ENCODE measurements at places on chromosomes 16 and 17.
A peak's percentile ranks its signal among the peaks of the same experiment; 100 is the strongest.

GRCh38 chr17:44878627-44879221, 20.5 kb downstream of the EFTUD2 start:
- DNase-seq: no peak

GRCh38 chr17:76404976-76405563, 20.7 kb downstream of the SPHK1 start:
- peak; percentile 73 for DNase-seq

- DNase-seq: no peak
These were observed 29.0 kb downstream of the KATNB1 start for GRCh38 chr16:57764341-57765159.

- DNase-seq: peak; percentile 76
These were observed 71.2 kb upstream of the LGALS9 start for GRCh38 chr17:27559506-27560481.

DNA sequence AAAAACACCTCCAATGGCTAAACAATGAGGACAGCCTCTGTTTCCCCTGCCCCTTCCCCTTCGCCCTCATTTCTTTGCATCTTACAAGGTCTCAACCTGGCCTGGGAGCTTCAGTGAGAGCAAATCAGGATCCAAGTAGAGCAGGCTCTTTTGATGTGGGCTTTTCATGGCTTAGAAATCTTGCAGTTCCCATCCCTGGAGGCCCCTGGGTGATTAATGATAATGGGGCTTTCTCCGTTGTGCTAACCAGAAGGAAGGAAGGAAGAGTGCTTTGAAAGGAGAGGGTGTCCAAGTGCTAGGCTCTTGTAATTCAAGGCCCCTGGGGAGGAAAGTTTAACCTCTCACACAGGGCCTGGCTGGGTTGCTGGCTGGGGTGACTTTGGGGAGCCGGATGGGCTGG, 18.5 kb upstream of the IRX3 start:
- DNase-seq: no peak

GRCh38 chr17:42273474-42274252, 2.5 kb downstream of the STAT5B start:
- DNase-seq: no peak

DNA sequence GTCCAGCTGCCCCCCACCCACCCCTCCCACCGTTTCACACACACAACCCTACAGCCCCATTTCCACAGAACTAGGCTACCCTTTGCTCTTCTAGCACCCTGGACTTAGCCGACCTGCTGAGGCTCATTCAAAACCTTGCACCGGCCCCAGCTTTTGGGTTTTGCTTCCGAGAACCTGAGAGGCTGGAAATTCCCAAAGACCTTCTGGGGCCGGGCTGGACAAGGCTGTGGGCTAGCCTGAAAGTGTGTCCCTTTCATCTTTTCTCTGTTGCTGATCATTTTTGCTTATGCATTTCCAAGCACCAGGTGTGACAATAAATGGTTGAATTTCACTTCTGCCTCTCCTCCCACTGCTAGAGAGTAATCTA, 139.0 kb downstream of the DNAH9 start:
- DNase-seq: no peak

DNA sequence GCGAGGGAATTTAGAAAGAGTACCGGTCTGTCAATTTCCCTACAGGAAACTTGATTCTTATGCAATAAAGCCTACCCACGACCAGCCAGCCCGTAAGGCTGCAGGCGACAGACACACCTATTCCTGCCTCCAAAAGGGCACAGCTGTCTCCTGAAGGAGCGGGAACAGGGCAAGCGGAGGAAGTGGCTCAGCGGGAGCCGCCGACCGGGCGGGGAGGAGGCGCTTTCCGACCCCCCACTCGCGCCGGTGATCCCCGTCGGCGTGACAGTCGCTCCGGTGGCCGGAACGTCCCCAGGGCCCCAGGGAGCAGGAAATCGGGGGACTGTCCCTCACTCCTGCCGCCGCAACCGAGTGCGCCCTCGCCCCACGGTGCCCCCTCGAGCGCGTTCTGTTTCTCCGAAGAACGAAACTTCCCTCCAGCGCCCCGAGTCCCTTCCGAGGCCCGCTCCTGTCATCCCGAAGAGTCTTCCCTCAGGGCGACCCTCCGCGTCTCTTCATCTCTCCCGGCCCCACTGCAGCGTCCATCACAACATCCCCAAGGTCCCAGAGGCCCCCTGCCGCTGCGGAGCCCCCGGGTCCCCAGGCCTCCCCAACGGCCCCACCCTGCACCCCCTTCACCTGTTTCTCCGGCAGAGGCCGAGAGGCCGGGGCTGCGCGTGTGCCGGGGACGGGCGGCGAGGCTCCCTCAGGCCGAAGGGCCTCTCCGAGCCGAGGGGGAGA, 421 bp downstream of the STAT3 start:
- DNase-seq: peak; percentile 92

GRCh38 chr17:69853541-69854224, 221.3 kb upstream of the KCNJ16 start:
- no peak for DNase-seq

DNA sequence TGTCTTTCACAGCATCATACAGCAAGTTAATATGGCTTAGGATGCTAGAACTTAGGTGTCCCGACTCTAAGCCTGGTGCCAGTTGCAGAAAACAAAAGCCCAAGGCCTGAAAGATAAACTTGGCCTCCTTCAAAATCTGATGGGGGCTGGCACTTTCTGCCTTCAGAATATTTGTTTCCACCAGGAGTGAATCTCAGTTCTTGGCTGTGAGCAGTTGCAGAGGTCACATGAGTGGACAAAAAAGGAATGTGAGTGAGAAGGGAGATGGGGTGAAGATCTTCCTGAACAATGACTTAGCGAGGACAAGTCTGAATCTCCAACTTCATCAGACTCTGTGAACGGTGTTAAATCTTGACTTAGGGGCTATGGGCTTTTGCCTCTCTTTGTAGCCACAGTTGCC, 46.6 kb downstream of the HOXB1 start:
- DNase-seq: no peak

GRCh38 chr17:43759836-43760235, 1.2 kb upstream of the SOST start:
- no peak for DNase-seq

- DNase-seq: peak; percentile 97
These were observed 59.6 kb downstream of the WSB1 start for GRCh38 chr17:27353461-27354050.

DNA sequence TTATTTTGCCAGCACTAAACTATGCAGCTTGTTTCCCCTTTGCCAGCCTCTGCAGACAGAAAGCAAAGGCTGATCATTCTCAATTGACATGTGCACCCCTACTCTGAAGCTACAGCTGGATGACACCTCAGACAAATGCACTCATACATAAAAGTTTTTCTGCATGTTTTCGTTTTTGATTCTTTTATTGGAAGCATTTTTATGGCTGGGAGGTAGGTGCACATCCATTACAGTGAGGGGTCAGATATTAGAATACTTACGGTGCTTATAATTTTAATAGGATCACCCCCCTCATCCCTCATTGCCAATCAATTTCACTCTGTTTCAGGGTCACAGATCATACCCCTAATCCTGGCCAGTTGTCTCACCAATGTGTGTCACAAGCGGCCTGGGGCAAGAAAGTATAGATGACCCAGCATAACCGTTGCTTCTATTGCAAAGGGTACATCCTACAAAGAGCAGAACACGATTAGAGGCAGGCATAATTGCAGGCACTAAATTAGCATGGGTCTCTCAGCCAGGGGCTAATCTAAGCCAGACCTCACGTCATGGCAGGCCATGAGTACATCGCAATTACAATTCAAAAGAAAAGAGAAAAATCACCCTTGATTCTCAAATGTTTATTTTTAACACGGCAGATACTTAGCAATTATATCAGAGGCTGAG, 89.5 kb upstream of the SOX9 start:
- DNase-seq: no peak

DNA sequence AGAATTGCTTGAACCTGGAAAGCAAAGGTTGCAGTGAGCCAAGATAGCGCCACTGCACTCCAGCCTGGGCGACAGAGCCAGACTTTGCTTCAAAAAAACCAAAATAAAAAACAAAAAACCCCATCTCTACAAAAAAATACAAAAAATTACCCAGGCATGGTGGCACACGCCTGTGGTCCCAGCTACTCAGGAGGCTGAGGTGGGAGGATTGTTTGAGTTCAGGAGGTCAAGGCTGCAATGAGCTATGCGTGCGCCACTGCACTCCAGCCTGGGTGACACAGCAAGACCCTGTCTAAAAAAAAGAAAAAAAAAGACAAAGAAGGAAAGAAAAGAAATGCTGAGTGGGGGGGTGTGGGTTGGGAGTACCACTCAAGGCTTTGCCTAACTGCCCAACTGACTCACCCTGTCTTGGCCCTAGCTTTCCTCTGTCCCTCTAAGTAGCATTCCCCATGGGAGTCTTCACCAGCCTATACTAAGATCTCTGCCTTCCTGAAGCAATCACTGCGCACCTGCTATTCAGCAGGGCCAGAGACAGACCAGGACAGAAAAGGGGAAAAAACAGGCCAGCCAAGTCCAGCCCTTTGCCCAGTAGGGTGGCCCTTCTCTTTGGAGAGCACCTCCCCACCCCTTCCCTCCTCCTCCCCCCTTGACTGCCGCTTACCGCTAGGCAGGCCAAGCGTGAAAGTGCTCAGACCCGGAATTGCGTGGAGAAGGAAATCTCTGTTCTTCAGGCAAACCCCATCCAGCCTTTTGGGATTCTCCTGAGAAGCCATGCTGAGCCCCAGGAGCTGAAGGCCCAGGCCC, 45.8 kb downstream of the RTN4RL1 start:
- no peak for DNase-seq

- peak; percentile 55 for DNase-seq
These were observed 3.9 kb downstream of the TRPV3 start for GRCh38 chr17:3553419-3554401.

- DNase-seq: no peak
These were observed 6.4 kb downstream of the USP22 start for GRCh38 chr17:21036361-21036881.

DNA sequence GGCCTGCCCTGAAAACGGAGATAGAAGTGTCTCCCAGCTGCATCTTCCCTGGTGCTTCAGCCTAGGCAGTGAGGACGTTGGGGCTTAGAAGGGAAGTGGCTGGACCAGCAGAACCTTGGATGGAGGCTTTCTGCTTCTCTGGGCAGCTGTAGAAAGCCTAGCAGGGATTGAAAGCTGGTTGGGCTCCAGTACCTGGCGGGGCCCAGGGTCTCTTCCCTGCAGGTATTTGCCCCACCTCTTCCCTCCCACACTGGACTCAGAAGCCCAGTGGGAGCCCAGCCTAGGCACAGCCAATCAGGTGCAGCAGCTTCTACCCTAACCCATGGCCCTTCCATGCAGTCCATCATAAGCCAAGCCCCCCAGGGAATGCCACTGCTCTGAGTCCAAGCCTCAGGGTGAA, 190.3 kb upstream of the IRX6 start:
- no peak for DNase-seq

GRCh38 chr17:76153640-76154039, 12.6 kb upstream of the FOXJ1 start:
- DNase-seq: peak; percentile 32

DNA sequence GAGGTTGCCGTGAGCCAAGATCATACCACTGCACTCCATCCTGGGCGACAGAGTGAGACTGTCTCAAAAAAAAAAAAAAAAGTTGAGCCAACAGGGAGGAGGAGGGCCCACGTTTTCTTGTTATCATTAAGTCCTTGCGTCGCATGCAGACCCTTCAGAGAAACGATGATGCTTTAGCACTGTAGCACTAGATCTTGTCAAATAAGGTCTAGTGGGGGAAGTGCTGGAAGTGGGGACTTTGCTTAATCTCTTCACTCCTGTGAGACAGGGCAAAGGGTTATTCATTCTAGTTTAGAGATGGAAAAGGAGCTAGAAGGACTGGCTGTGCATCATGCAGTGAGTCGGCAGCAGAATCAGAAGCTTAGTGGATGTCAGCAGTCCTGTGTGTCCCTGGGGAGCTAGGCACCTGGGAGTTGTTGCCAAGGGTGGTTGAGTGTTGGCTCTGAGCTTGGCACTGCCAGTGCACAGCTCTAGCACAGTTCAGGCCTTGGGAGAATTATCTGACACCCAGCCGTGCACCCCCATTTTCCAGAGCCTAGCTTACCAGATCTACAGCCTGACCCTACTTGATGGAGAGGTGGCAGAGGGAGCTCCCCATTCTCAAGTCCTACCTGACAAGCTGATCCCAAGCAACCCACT, 33.4 kb upstream of the TBX2 start:
- peak; percentile 25 for DNase-seq

GRCh38 chr16:62596584-62596983, 560.3 kb upstream of the CDH8 start:
- DNase-seq: no peak

DNA sequence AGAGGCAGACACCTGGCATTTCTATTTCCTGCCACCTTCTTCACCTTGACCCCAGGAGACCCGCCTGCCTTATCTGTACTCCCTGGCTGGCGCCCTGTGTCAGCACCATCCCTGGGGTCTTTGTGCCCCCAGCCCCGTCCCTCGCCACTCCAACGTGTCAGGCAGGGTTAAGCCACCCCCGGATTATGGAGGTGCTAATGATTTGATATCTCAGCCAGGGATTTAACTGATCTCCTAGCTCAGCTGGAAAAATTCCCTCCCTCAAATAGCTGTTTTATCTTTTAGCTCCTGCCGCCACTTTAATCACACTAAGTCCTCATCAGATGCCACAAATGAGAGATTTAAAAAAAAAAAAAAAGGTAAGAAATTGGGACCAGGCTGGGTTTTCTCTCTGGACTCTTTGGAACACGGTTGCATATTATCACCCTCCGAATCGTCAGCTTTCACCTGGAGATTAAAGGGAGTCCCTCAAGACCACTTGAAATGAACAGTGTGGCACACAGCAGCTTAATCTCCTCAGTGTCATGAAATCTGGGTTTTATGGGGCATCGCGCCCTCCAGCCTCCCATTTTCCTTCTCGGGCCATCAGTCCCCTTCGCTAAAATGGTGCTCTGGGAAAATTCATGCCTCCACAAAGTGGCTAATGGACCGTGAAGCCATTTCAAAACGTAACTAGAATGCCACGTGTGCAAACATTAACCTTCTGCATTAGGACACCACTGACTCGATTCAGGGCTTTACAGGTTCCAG, 26.2 kb upstream of the WFDC1 start:
- no peak for DNase-seq

DNA sequence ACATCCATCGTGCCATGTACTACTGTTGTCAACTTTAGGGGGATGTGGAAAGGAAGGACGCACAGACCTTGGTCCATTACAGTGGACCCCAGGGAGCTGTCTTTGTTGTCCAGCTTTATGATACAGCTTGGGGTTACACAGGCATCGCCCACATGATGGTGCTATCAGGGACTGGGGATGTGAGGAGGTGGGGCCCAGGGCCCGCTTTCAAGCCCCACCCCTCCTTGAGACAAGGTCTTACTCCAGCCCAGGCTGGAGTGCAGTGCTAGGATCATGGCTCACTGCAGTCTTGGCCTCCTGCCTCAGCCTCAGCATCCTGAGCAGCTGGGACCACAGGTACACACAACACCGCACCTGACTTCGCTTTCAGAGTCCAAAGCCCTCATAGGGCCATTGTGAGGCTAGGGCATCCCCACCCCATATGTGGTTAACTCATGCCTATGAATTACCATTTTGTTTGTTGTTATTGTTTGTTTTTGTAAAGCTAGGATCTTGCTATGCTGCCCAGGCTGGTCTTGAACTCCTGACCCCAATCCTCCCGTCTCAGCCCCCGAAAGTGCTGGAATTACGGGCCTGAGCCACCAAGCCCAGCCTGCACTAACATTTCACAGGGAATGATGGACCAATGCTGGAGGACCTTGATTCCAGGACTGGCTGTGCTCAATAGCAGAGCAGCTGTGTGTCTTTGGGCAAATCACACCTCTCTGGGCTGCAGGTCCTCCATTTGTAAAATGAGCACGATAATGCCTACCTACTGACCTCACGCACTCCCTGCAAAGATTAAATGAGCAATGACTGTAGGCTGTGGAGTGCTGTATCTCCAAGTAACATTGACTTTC, 17.2 kb downstream of the ST3GAL2 start:
- no peak for DNase-seq

- no peak for DNase-seq
These were observed 69.2 kb upstream of the KIFC3 start for GRCh38 chr16:57871456-57871855.
